Thoracic aorta endothelial cell (primary cell): ENCODE measurements at places on chromosomes 1 and 21. TPM values are rescaled to one million over a fixed set of nuclear protein-coding genes. Genes with fewer than 3 reads are reported as not detected.

The LCK gene
- total RNA-seq = 0.13 TPM in 1 of 2 replicates, not detected in the other

The NUP133 gene
- 50.8 and 64.0 TPM in 2 replicates for total RNA-seq

The ZSWIM5 gene
- 0.53 and 0.65 TPM in 2 replicates for total RNA-seq

The LIPI gene
- total RNA-seq = not detected in 2 replicates

The OR10J1 gene
- total RNA-seq = not detected in 2 replicates
